ENCODE measurements at places on chromosomes 16 and 17. TPM values are rescaled to one million over a fixed set of nuclear protein-coding genes. Genes with fewer than 3 reads are reported as not detected.
A peak's percentile ranks its signal among the peaks of the same experiment; 100 is the strongest.

DNA sequence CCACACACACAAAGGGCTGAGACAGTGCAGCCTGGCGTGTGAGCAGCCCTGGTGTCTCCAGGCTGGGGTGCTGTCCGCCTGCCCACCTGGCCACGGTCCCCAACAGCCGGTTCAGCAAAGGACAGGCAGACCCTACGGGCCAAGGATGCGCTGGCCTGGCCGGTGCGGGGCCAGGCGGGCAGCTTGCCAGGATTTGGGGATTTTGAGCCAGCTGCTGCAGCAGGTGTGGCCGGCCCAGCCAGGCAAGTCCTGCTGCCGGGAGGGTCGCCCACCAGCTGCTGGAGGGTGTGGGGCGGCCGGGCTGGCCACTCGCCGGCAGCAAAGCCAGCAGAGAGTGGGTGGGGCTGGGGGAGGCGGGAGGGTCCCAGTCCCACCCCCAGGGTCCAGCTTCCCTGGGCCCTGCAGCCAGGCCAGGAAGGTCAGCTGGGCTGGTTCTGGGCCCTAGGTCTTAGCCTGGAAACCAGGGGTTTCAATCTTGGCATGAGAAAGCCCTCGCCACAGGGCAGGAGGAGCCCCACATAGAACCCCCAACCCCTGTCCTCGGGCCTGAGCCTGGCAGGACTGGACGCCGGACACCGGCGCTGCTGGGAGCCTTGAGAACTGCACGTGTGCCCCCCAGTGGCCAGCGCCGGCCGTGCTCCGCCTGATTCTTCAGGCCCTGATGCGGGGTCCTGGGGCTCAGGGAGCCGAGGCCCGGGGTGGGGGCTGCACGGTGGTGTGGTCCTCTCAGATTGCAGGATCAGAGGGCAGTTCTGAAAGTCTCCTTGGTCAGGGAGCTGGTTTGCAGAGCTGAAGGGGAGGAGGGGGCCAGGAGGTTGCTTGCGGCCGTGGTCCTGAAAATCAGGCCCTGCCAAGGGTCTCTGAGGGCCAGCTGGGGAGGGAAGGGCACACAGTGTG is 17.6 kb upstream of the SSTR5 start:
- no peaks in the 10 kb centered on the region for H3K4me1 ChIP-seq
- peak; percentile 69 for DNase-seq
- no peak overlapping the region for H3K4me3 ChIP-seq

GRCh38 chr17:41835800-41836549 is at the start of gene NT5C3B:
TSS of gene NT5C3B (minus strand) at chr17:41836232. CDS start at chr17:41836193, 39 bp downstream.
- no peaks in the 10 kb centered on the region for H3K27me3 ChIP-seq
- peak within 1 kb of the TSS; percentile 100 for H3K4me3 ChIP-seq
- no peaks in the 10 kb centered on the region for H3K36me3 ChIP-seq

DNA sequence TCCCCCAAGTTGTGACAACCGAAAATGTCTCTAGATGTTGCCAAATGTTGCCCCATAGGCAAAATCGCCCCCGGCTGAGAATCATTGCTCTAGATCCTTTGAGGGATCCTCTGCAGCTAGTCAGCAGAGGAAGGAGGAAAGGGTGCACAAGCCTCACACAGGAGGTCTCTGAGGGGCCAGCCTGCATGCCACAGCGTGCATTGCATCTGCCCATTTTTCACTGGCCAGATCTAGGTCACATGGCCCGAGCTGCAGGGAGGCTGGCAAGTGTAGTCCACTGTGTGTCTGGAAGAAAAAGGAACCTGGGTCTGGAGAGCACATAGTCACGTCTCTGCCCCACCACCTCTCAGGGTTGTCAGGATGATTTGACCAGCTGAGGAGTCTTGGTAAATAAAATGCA is 138.2 kb downstream of the CCT6B start:
- no peaks in the 10 kb centered on the region for H3K4me1 ChIP-seq
- H3K36me3 ChIP-seq, result no peaks in the 10 kb centered on the region
- H3K27ac ChIP-seq, result no peak overlapping the region
- DNase-seq, result no peak
- peaks cover 35% of the 10 kb centered on the region for H3K27me3 ChIP-seq

- H3K27me3 ChIP-seq, result peaks cover 72% of the 10 kb centered on the region
- no peak overlapping the region for H3K4me3 ChIP-seq
- no peak for DNase-seq
- H3K4me1 ChIP-seq, result peaks cover 6% of the 10 kb centered on the region
- H3K27ac ChIP-seq, result no peak overlapping the region
Observed at GRCh38 chr16:31530405-31530804, 2.7 kb downstream of the AHSP start.

Gene PIMREG
- polyA plus RNA-seq, result 0.25 TPM

Gene SLC9A5
- polyA plus RNA-seq, result 0.26 TPM

DNA sequence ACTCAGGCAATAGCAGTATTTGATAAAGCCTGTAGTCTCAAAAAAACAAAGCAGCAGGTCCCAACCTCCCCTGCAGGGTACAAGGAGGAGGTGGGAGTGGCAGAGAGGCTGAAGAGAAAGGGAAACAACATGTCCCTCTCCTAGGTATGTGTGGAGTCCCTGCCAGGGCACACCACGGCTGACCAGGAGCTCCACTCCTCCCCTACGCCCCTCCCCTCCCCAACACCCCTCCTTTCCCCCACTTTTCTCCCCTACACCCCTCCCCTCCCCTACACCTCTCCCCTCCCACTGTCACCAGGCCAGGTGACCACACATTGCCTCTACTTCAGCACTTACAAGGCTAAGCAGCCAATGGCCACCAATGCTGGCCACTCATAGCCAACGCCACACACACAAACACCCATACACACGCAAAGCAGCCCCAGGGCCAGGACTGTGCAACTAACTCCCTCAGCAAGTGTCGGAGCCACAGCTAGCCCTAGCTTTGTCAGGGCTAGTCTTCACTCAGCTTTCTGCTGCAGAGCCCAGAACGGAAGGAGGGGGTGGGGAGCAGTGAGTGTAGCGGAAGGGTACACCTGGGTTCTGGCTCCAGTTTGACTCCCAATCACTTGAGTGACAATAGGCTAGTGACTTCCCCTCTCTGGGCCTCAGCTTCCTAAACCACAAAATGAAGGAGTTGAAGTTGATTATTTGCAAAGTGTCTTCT is 8.2 kb downstream of the CAVIN1 start:
- H3K36me3 ChIP-seq, result no peaks in the 10 kb centered on the region
- no peak for DNase-seq
- H3K27ac ChIP-seq, result peak overlapping the region; percentile 67
- H3K4me3 ChIP-seq, result peak overlapping the region; percentile 32
- H3K4me1 ChIP-seq, result peaks cover 89% of the 10 kb centered on the region

Gene GHDC
- 10.1 TPM for polyA plus RNA-seq
